ENCODE measurements at places on chromosomes 5 and 9.
A peak's percentile ranks its signal among the peaks of the same experiment; 100 is the strongest.

DNA sequence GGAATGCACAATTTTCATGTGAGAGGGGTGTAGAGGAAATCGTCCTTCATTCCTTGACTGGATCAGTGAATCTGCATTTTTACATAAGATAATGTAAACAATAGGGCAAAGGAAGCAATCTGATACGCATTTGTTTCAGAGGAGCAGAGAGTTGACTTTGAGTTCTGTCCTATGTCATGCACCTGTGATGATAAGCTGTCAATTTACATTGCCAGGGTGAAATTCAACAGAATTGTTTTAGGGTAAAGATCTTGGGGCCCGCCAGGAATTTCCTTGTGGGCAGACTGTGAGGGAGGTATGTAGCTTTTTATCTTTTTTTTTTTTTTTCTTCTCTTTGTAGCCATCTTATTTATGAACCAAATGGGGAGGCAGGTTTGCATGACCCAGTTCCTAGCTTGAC is 58.3 kb upstream of the LARP1 start:
- no peak for DNase-seq

DNA sequence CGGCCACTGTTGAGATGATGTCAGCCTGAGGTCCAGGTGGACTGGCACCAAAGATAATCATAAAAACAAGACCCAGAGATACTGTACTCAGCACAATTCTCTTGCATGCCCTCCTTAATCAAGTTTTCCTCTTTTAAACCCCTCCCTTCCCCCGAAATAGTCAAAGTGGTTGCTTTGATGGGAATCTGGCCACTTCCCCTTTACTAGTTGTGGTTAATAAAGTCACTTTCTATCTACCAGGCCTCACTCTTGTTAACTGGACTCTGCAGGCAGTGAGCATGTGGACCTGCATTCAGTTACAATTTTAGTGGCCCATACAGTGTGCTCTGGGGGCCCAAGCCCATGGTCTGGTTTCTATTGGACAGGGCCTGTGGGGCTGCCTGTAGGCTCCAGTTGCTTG is 17.5 kb downstream of the FBP2 start:
- DNase-seq: no peak

DNA sequence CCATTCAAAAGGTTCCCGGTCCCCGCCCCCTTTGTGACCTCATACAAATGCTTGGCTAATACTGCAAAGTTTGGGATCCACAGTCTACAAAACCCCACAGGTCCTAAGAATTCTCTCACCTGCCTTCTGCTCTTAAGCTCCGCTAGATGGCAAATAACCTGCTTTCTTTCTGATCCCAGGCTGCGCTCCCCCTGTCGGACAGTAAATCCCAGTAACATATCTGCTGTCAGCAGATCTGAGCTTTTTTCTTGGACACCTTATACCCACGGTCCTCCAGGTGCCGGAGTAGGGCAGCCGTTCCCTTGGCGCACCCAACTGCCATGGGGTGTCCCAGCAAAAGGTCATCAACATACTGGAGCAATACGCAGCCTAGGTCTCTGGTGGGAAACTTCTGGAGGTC is 39.0 kb upstream of the PPP1R26 start:
- DNase-seq: no peak

GRCh38 chr9:124256517-124257069 is 1.2 kb upstream of the NEK6 start:
- peak; percentile 32 for DNase-seq

GRCh38 chr5:124274949-124275348 is 471.5 kb downstream of the ZNF608 start:
- DNase-seq: no peak
